ENCODE measurements at places on chromosomes 11 and 22. TPM values are rescaled to one million over a fixed set of nuclear protein-coding genes. Genes with fewer than 3 reads are reported as not detected.

GRCh38 chr11:95827696-95828095, 37.4 kb downstream of the CEP57 start:
- DNase-seq, result no peak

- no peak for DNase-seq
These were observed 6.3 kb downstream of the C22orf31 start for GRCh38 chr22:29055192-29055830.

Gene CCDC116
- 0.22 TPM for total RNA-seq

GRCh38 chr11:61334434-61335354, 1.7 kb downstream of the TKFC start:
- no peak for DNase-seq

GRCh38 chr11:62614275-62614674, 1.2 kb downstream of the ROM1 start:
- DNase-seq, result no peak

DNA sequence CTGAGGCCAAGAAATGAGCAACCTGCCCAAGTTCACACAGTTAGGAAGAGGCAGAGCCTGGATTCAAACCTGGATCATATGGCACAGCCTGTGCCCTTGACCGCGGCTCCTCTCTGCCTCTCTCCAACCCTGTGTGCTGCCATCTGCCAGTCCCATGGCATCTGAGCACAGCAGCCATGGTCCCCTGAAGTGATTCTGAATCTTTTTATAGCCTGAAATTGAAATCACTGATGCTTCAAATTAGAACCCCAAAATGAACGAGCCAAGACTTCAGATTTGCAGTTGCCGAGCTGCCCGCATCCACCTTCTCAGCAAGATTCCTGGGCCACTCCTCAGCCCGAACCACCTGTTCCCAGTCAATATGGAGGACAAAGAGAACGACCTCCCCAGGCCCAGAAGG, 252.7 kb downstream of the CTTN start:
- DNase-seq, result no peak

- no peak for DNase-seq
These were observed 33.4 kb downstream of the INSC start for GRCh38 chr11:15148169-15148568.

DNA sequence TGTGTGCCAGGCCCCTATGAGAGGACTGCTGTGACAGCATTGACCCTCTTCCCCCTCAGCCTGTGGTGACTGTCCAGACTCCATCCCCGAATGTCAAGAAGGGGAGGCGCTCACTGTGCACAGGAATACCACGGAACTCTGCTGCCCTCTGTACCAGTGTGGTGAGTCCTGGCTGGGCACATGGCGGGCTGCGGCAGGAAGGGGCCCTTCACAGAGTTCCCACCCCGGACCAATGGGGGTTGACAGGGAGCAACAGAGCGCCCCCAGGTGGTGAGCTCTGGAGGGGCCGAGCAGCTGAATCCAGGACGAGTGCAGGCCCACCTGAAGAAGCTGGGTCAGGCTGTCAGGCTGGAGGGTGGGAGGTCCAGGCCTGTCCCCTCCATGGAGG, 83.8 kb upstream of the MYOD1 start:
- DNase-seq, result no peak

GRCh38 chr11:57474017-57474802, 13.9 kb downstream of the RTN4RL2 start:
- no peak for DNase-seq

Gene MS4A3
- total RNA-seq, result not detected

DNA sequence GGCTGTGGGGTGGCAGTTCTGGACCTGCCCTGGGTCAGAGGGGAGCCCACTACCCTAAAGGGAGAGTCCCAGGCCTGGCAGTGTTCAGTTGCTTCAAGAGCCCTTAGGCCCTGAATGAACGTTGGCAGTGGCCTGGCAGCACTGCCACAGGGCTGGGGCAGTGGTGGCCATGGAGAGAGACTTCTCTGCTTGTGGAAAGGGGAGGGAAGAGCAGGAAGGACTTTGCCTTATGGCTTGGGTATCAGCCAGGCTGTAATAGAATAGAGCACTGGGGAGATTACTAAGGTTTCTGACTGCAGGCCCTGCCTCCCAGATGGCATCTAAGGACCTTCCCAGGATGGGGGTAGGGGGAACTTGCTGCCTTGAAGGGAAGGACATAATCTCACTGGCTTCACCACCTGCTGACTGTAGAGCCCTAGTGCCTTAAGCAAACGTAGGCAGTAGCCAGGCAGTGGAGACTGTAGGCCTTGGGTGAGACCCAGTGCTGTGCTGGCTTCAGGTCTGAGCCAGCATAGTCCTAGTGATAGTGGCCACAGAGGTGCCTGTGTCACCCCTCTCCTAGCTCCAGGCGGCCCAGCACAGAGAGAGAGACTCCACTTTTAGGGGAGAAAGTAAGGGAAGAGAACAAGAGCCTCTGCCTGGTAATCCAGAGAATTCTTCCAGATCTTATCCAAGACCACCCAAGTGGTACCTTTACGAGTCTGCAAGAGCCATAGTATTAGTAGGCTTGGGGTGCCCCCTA, 27.6 kb downstream of the PLA2G6 start:
- DNase-seq, result peak; percentile 16

- no peak for DNase-seq
These were observed 232.7 kb downstream of the CTTN start for GRCh38 chr11:70630816-70631623.

- DNase-seq, result peak; percentile 1
These were observed 15.0 kb downstream of the TUB start for GRCh38 chr11:8095806-8096522.

GRCh38 chr11:85170184-85170583, 457.0 kb downstream of the DLG2 start:
- DNase-seq, result no peak

- no peak for DNase-seq
These were observed 25.9 kb downstream of the PHLDB1 start for GRCh38 chr11:118633319-118633690.

Gene MMP12
- not detected for total RNA-seq

- DNase-seq, result no peak
These were observed 7.3 kb downstream of the TRIM34 start for GRCh38 chr11:5631969-5632635.

DNA sequence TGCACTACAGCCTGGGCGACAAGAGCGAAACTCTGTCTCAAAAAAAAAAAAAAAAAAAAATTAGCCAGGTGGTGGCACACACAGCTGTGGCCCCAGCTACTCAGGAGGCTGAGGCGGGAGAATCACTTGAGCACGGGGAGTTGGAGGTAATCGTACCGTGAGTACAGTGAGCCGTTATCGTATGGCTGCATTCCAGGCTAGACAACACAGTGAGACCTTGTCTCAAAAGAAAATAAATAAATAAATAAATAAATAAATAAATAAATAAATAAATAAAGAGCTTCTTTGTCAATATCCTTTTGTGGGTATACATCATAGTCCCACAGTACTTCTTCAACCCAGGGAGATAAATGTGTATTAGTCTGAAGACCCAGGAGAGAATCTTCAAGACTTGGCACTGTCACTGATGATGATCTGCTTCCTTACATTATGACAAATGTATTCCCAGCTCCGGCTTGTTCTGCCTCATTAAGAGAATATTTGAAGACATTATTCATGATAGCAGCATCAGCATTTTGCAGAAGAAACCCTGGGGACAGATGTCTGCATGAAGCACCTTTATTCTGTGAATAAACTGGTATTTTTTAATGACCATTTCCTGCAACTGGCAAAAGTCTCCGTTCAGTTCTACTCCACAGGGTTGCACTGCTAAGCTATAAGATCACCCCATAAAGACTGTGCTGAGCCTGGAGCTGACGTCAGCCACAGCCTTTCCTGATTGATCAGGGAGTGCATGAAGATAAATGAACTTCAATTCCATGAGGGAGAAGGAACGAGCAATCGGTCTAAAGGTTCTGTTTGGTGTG, 1.6 kb upstream of the ACY3 start:
- DNase-seq, result no peak

Gene BEST1
- total RNA-seq, result 7.1 TPM

Gene KCNQ1OT1
- total RNA-seq, result 4.4 TPM

Gene C22orf23
- total RNA-seq, result 0.57 TPM

DNA sequence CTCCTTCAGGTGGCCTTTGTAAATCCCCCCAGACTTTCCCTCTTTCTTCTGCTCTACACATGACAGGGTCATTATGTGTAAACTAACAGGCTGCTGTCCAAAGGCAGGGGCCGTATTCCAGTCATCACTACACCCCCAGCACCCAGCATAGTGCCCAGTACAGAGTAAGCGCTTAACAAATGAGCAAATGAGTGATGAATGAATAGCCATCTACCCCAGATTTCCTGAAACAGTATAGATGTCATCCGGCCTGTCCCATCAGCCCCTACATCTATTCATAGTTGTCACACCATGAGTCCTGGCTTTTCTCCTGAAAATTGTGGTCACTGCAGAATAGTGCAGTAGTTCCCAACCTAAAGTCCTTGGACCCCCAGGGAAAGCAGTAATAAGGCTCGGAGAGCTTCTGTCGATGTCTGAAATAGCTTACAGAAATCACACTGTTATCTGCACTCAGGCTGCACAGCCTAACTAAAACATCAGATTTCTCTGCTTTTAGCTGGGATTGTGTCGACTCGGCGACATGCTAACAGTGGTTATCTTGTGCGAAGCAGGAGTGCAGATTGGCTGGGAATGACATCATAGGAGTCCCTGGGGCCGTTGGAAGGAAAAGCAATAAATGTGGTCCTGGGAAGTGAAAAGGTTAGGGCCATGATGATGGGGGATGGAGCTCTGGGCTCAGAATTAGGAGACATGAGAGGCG, 143.8 kb upstream of the NECTIN1 start:
- DNase-seq, result no peak

- DNase-seq, result no peak
These were observed 10.9 kb downstream of the MTCH2 start for GRCh38 chr11:47631473-47631872.

Gene MMP8
- total RNA-seq, result 0.16 TPM

Gene CCDC73
- 0.25 TPM for total RNA-seq

DNA sequence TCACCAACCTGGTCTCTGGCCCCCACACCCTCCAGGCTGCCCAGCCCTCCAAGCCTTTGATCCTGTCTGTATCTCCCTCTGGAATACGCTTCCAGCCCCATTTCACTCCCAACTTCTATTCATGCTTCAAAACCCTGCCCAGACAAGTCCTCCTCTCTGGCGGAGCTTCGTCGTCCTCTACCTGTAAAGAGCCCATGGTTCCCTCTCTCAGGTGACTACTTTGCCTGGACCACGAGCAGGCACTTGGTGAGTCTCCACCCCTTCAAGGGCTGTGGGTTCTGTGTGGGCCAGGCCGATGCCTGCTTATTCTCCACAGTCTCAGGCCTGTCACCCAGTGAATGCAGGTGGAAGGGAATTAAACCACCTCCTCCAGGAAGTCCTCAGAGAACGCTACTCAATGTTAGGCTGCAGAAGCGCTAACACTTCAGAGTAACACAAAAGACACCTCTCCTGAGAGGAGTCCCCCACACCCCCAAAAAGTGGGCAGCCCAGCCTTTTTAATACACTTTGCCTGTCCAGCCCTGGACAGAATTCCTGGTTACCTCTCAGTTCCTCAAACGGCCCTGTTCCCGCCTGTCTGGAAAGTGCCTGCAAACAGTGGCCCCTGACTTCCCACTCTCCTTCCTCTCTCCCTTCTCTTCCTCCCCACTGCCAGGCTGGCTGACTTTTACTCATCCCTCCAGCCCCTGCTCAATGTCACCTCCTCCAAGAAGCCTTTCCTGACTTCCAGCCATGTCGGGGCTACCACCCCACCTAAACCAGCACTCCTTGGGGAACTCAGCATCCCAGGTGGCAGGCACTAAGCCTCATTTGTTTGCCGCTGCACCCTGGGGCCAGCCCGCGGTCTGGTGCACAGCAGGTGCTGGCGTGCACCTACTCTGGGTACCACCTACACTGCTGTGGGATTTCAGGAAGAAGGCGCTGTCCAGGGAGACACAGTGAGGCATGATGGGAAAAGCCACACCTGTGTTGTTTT, 9.0 kb downstream of the RAC2 start:
- DNase-seq, result peak; percentile 24

DNA sequence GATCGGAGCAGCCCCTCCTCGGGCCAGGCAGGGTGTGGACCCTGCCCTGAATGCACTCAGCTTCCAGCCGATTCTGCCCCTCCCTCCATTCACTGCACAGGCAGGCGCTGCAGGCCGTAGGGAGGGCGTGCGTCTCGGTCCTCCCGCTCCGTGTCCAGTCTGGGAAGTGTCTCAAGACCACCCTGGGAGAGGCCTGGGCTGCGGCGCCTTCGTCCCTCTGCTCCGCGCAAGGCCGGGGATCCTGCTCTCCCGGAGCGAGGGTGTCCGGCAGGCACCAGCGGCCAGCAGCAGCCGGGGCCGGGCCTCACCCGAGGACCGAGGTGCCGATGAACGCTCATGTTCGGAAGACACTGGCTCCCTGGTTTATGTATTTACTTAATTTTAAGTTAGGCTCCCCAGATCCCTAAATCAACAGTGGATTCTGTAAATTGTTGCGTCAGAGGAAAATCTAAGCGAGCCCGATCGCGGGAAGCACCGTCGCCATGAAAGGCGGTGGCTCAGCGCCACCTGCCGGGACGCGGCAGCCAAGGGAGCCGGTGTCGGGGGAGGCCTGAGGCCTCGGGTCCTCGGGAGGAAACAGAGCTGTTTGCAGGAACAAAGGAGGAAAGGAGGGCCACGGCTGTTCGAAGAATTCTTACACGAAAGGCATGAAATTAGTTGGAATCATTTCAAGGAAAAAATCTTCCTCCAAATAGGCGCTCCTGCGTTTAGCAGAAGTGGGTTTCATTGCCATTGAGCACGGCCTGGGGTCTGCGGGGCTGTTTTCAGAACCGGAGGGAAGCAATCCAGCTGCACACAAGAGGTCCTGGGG, 195.3 kb downstream of the BRD1 start:
- DNase-seq, result peak; percentile 83

DNA sequence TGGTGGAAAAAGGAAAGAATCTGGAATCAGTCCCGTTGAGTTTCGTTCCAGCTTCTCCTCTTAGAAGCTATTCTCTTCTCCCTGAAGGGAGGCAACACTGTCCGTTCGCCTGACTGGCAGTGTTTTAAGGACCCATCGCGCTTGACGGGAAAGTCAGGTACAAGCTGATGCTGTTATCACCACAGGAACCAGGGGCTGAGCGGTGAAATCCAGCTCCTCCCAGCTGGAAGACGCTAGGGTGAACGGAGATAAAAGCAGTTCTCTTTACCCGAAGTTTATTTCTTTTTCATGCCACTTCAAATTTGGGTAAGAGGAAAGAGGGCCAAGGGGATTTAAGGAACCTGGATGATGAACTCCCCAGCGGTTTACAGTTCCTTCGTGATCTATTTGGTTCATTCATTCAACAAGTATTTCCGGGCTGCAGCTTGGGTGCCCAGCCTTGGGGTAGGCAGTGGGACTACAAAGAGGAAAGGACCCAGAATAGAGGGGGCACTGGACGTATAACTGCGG, 551 bp upstream of the DEUP1 start:
- DNase-seq, result no peak

Gene LGR4
- 109 TPM for total RNA-seq

- no peak for DNase-seq
These were observed 218.9 kb upstream of the ISX start for GRCh38 chr22:34847072-34847471.

DNA sequence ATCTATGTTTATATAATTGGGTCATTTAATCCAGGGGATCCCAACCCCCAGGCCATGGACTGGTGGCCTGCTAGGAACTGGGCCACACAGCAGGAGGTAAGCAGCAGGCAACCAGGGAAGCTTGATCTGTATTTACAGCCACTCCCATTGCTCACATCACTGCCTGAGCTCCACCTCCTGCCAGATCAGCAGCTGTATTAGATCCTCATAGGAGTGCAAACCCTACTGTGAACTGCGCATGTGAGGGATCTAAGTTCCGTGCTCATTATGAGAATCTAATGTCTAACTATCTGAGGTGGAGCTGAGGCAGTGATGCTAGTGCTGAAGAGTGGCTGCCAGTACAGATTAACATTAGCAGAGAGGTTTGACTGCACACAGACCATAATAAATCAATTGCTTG, 32.8 kb downstream of the MS4A2 start:
- no peak for DNase-seq

Gene OR51I1
- total RNA-seq, result 0.35 TPM

Gene C11orf42
- not detected for total RNA-seq

Gene SCN4B
- total RNA-seq, result 3.5 TPM

Gene MMP20
- not detected for total RNA-seq

Measured in kidney (tissue), 22 donors.